Neural crest cell (in vitro differentiated cells): ENCODE measurements at places on chromosomes 2 and 18.

GRCh38 chr18:56565551-56566345, 72.6 kb downstream of the TXNL1 start:
- no peak for DNase-seq

DNA sequence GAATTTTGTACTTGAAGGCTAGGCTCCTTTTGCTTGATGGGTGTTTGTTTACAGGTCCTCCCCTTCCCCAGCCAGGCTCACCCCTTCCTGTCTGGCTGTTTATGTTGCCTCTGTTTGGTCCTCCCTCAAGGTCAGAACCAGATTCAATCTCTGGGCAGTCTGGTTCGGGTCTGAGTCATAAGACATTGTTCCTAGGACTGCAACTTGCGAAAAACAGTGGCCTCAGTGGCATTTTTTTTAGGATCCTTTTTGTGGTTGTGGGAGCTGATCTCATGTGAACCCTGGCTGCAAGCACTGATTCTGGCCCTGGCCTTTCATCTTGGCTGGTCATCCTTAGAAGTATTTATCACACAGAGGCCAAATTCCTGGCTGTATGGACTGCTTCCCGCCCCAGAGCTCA, 370.4 kb downstream of the CLIP4 start:
- no peak for DNase-seq

DNA sequence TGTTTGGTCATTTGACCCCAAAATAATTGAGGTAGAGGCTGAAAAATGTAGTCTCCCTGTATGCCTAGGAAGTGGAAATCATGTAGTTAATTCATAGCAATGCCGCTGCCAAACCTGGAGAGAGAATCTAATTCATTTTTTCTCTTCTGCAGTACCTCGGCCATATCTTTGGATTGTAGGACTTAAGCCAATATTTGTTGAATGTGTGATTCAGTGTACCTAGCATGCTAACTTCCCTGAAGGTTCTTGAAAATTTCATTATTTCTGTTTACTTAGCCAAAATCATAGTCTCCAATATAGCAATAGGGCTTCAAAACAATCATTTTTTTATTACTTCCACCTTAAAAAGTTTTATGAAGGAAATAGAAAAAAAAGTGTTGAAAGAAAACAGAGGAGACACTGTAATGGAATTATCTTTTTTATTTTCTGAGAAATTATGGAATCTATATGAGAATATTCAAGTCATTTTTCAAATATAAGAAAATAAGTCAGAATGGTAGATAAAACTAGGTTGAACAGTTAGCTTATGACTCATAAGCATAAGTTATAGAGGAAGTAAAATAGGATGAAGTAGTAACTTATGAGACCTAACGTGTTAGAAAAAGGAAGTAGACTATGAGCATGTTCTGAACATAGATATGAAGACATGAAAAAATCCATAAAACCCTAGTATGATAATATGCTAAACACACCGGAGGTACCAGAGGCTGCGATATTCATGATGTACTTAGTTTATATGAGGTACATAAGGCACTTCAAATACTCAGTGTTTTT, 35.2 kb upstream of the CDH19 start:
- DNase-seq = no peak

DNA sequence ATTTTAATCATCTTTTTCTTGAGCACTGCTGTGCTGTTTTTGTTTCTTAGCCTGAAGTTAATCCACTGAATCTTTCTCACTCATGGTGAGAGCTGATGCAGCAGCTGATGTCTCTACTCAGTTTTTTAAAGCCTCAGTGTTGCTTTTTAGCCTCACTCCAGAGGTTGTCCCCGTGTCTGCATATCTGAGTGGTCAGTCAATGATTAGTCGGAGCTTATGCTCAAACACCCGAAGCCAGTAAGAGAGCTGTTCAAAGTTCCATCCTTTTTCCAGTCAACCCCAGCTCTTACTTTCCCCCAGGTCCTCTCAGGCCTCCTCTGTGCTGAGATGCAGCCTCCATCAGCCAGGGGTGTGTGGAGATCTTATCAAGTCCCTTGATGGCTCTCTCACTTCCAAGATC, 81.1 kb downstream of the MBOAT2 start:
- DNase-seq = no peak

DNA sequence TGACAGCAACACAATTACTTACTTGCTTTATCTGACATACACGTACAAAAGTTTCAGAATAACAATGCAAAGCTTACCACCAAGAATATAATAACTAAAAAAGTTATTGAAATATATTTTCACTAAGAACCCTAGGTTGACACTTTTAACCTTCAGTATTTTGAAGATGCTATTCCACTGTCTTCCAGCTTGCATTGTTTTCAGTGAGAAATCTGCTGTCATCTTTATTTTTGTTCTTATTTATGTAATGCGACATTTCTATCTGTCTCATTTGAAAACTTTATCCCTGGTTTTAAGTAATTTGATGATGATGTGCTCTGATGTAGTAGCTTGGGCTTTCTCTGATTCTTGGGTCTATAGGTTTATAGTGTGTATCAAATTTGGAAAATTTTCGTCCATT, 165.0 kb upstream of the SMIM21 start:
- DNase-seq = no peak

DNA sequence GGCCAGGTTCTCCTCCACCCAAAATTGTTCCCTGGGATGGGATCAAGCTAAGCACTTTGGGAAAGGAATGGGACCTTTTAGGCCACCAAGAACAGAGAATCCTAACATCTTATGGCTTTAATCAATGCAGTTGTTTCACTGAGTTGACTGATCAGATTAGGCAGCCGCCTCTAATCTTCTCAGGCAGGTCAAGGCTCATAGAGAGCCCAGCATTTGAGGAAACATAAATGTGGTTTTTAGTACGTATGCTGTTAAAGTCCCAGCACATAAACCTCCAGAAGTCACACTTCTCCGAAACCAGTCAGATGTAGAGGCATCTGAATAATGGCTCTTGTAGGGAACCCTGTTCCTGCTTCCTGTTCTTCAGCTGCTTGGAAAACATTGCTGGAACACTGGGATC, 99.5 kb upstream of the RMDN2 start:
- no peak for DNase-seq

DNA sequence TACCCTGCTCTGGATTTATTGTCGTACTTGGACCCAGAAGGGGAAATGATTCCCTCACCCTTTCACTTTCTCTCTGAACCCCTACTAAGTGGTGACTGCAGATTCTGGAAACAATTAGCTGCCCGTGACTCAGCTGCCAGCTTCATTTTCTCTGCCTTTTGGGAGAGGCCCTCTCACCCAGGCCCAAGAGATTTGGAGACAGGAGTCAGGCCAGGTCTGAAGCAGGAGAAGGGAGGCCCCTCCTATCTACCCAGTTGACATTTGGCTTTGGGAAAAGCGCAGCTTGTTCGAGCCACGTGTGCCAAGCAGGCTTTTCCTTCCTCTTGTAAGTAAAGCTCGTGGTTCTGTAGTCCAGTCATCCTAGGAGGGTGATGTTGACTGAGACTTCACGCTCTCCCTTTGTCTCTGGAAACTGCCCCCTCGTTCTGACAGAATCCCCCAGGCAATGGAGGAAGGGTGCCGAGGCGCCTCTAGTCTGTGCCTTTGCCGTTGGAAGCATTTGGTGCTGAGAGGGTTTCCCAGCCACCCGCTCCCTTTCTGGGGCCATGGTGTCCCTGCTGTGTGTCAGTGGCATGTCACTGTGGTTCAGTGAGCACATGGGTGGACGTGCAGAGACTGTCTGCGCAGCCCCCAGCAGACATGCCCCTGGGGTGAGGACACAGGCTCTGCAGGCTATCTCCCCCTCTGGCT, 8.6 kb downstream of the OXER1 start:
- DNase-seq = no peak

GRCh38 chr2:240363746-240364581, 71.5 kb upstream of the GPC1 start:
- no peak for DNase-seq
